ENCODE measurements at places on chromosomes 4 and X.

- DNase-seq = no peak
These were observed 207.9 kb downstream of the HS6ST2 start for GRCh38 chrX:132750331-132751062.

DNA sequence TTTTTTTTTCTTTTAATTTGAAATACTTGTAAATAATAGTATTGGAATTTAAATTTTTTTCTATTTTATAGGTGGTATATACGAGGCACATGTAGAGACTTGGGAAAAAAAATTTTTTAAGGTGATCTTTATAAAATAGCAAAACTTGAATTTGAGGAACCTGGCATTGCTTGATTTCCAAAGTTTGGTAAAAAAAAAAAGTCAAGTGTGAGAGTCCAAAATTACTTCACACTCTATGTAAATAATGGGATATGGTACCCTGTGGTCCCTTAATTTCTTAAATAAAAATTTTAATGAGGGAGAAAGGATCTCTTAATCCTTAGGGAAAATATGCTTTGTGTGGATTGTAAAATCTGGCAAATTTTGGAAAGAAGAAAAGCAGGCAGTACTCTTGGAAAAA lies 19.0 kb downstream of the SPRY1 start:
- DNase-seq = no peak

DNA sequence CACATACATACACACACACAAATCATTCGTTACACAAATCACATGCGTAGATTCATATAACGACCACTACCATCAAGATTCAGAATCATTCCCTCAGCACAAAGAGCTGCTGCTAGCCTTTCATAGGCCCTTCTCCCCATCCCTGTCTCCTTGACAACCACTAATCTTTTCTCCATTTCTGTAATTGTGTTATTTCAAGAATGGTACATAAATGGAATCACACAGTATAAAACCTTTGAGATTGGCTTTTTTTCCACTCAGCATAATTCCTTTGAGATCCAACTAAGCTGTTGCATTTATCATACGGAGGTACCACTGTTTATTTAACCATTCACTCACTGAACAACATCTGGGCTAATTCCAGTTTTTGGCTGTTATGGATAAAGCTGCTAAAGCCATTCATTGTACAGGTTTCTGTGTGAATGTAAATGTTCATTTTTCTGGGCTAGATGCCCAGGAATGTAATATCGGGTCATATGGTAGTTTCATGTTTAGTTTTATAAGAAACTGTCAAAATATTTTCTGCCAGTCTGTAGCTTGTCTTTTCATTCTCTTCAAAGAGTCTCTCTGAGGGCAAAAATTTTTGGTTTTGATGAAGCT lies 64.1 kb downstream of the USP11 start:
- no peak for DNase-seq

GRCh38 chrX:45873781-45874180 lies 671.4 kb downstream of the ZNF674 start:
- DNase-seq = no peak

DNA sequence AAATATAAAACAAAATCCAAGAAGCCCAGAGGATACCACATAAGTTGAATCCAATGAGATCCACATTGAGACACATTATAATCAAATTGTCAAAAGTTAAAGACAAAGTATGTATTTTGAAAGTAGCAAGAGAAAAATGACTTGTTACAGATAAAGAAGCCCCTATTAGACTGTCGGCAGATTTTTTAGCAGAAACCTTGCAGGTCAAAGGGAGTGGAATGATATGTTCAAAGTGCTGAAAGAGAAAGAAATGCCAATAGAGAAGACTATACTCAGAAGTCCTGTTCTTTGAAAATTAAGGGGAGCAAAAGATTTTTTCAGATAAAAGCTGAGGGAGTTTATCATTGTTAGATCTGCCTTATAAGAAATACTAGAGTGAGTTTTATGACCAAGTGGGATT lies 148.9 kb upstream of the EPHA5 start:
- DNase-seq = no peak

Measured in stimulated activated CD4-positive, alpha-beta T cell treated with anti-CD3 and anti-CD28 coated beads, Interleukin-4, amount 100 ng/mL, for 24 hours (primary cell).